RWPE2 (cell line): ENCODE measurements at places on chromosomes 16 and 17.

- DNase-seq: no peak
- no peaks in the 10 kb centered on the region for H3K27me3 ChIP-seq
- H3K36me3 ChIP-seq: no peaks in the 10 kb centered on the region
These were observed 5.0 kb upstream of the CCL8 start for GRCh38 chr17:34314279-34314678.

DNA sequence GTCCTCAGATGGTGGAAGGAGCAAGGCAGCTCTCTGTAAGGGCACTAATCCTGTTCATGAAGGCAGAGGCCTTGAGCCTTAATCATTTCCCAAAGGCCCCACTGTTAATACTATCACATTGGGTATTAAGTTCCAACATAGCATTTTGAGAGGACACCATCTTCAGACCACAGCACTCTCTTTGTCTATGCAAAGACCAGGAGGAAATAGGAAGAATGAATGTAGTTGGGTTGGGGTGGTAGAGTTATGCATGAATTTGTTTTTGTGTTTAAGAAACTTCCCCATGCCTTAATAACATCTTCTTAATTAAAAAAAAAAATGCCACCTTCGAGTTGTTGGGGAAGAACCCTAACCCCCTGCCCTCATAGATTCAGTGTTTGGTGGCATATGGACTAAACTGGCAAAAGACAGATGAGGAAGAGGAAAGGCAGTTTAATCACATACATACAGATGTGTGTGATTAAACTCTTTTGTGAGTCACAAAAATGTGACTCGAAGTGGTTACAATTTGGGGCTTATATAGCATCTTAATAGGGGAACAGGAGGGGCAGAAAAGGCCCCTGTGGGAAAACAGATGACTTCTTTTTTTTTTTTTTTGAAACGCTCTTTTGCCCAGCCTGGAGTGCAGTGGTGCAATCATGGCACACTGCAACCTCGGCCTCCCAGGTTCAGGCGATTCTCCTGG is 35.0 kb upstream of the SLC5A10 start:
- H3K27ac ChIP-seq: no peak overlapping the region
- DNase-seq: no peak

DNA sequence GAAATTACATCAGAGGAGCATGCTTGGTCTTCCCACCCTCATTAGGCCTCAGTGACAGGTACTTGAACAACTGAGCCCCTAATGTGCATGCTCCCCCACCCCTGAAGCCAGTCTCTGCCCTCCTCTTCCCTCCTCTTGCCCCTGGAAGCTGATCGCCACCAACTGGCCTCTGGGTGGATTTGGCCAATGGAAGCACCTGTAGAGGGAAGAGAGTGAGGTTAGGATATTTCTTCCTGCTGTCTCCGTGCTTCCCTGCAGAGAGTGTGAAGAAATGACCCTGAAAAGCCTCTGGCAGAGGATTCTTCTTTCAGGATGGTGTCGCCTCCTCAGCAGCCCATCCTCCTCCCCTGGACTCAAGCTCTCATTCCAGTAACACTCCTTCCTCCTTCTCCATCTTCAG is 5.9 kb upstream of the CBLN1 start:
- no peak for DNase-seq
- H3K36me3 ChIP-seq: no peaks in the 10 kb centered on the region
- no peak overlapping the region for H3K4me3 ChIP-seq
- H3K27me3 ChIP-seq: peaks cover 57% of the 10 kb centered on the region
- no peak overlapping the region for H3K27ac ChIP-seq
- no peaks in the 10 kb centered on the region for H3K4me1 ChIP-seq

DNA sequence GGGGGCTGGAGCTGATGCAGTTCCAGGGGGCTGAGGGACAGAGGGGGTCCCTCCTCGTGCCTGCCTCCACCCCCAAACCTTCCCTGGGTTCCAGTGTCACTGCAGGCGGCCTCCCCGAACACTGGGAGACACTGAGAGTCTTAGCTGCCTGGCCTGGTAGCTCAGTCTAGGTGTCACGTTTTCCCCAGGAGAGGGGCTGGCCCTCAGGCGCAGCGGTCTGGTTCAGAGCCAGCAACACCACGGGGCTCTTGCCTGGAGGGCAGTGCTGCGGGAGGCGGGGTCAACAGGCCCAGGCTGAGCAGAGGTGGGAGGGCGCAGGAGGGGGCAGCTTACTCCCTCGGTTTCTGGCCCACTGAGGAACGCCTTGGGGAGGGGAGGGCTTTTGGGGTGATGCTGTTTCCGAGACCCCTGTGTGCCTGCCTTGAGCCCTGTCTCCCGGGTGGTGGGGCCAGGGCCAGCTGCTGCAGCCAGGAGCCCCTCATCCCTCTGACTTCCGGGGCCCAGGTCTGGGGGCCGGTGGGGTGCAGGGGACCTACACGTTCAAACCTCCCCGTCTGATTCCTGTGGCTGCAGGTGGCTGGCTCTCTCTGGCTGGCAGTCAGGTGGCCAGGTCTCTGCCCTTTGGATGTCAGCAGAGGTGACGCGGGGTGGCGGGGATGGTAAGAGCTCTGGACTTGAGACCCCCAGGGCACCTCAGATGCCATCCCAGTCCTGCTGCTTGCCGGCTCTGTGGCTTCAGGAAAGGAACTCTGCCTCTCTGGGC is 89.3 kb upstream of the GSE1 start:
- no peaks in the 10 kb centered on the region for H3K27me3 ChIP-seq
- no peak for DNase-seq
- no peak overlapping the region for H3K4me3 ChIP-seq
- H3K27ac ChIP-seq: peak overlapping the region; percentile 83

- DNase-seq: no peak
- no peaks in the 10 kb centered on the region for H3K27me3 ChIP-seq
- H3K36me3 ChIP-seq: no peaks in the 10 kb centered on the region
- H3K27ac ChIP-seq: peak overlapping the region; percentile 80
These were observed 26.0 kb downstream of the DCUN1D3 start for GRCh38 chr16:20874088-20874581.

DNA sequence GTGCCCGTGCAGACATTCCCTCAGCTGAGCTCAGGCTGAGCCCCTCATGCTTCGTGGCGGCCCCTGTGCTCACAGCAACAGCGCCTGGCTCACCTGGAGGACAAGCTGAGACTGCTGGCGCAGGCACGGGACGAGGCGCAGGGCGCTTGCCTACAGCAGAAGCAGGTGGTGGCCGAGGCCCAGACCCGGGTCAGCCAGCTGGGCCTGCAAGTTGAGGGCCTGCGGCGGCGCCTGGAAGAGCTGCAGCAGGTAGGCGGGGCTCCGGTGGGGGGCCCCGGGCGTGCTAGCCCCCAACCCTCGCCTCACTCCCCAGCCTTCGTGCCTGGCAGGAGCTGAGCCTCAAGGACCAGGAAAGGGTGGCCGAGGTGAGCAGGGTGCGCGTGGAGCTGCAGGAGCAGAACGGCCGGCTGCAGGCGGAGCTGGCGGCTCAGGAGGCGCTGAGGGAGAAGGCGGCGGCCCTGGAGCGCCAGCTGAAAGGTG is 1.4 kb upstream of the RAC3 start:
- no peak overlapping the region for H3K27ac ChIP-seq
- no peak overlapping the region for H3K4me3 ChIP-seq
- DNase-seq: no peak

- DNase-seq: no peak
- H3K27ac ChIP-seq: no peak overlapping the region
- no peak overlapping the region for H3K4me3 ChIP-seq
- H3K4me1 ChIP-seq: no peaks in the 10 kb centered on the region
- H3K27me3 ChIP-seq: no peaks in the 10 kb centered on the region
These were observed 116.3 kb upstream of the IRX3 start for GRCh38 chr16:54402873-54403272.
